ENCODE measurements at places on chromosomes 3 and 15.

DNA sequence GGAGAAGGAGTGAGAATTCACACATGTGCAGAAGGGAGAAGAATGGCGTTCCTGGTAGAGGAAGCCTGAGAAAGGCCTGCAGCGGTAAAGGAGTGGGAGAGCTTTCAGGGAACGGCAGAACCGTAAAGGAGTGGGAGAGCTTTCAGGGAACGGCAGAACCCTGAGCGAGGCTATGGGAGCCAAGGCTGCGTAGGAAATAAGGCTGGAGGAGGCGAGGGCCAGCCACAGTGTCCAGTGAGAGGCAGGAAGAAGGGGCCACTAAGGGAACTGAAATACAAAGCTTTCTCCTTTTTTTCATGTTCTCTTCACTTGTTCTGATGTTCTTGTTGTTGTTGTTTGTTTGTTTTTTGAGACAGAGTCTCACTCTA, 41.6 kb downstream of the GOLGA6L10 start:
- no peak for DNase-seq

- DNase-seq: no peak
Measured at GRCh38 chr3:48985831-48986376, 4.1 kb upstream of the P4HTM start.

GRCh38 chr15:70113304-70113700, 15.6 kb upstream of the TLE3 start:
- no peak for DNase-seq

GRCh38 chr3:47711596-47711995, 70.1 kb downstream of the SMARCC1 start:
- DNase-seq: no peak

DNA sequence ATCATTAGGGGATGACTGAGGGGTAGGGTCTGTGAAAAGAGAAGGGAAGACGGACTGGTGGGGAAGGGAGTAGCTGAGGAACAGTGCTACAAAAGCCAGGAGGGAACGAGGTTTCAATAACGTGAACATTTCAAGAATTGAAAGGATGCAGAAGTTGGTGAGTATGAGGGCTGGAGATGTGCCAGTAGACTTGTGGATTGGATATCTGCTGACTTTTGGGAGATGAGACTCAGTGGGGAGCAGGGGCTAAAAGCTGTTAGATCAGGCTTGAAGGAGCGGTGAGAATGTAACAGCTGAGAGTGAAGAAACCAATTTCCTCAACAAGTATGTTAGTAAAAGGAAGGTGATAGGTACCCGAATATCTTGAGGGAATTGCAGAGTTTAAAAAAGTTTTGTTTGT, 65.2 kb downstream of the GTPBP8 start:
- DNase-seq: no peak

DNA sequence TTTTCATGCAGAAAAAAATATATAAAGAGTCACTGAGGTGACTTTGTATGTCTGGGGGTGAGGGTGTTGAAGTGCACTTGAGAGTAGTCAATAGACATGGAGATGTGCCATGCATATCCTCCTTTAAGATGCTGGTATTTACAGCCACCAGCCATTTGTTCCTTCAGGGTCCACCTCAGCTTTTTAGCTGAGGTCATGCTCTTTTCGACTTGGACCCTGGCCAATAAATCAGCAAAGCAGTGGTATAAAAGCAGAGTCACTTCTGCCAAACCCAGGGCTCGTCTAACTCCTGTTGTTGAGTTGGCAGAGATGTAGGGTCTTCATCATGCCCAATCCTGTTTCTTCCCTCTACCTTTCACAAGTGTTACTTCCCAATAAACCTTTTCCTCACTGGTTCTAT, 75.1 kb upstream of the OSTN start:
- no peak for DNase-seq

DNA sequence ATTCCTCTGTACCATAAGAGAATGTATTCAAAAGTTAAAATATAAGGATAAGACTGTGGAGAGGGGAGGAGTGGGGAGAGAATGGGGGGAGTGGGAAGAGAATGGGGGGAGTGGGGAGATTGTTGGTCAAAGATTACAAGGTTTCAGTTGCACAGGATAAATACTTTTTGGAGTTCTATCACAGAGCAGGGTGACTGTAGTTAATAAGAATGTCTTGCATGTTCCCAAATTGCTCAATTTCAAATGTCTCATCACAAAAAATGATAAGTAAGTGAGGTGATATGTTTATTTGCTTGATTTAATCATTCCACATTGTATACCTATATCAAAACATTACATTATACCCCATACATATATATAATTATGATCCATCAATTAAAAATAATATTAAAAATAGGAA, 23.0 kb upstream of the MEF2A start:
- no peak for DNase-seq

DNA sequence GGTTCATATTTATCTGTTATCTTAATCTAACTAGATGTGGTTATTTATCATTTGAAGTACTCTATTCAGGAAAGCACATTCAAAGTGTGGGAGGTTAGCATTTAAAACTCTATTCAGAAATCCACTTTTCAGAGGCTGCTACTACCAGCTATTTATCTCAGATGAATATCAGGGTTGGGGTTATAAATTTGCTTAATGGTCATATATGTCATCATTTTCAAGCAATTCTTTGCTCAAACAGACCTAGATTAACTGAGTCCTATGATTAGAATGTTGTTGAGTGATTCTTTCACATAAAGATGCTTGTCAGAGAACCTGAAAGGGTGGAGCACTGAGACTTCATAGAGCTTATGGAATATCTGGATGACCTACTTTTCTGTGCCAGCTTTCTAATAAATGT, 436.9 kb upstream of the TGFBR2 start:
- no peak for DNase-seq

DNA sequence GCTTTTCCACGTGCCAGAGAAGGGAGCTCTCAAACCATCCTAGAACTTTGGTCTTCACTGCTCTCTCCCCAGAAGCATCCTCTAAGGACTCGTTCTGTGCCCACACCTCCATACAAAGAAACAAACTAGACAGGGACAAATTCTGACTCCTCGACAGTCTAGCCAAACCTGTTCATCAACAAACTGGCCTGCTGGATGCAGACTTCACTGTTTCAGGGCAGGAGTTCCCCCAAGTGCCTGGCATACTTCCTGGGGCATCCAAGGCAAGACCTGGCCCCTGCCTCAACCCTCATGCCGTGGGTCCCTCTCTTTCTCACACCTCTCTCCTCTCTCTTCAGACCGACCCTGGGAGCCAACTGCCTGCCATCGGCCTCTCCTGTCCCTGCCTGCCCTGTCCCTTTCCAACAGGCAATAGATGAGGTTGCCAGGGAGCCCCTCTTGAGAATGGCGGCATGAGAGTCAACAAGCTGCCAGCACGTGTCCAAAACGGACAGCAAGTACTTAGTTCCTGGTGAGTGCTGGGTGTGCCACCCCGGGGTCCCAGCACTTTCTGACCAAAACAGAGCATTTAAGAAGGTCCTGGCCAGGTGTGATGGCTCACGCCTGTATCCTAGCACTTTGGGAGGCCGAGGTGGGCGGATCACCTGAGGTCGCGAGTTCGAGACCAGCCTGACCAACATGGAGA, 79.1 kb upstream of the HES1 start:
- no peak for DNase-seq

GRCh38 chr3:36701249-36701572, 63.1 kb downstream of the DCLK3 start:
- no peak for DNase-seq

GRCh38 chr3:63954182-63954581, 42.0 kb upstream of the SCAANT1 start:
- no peak for DNase-seq

- no peak for DNase-seq
Measured at GRCh38 chr15:79615754-79616153, 183.6 kb downstream of the MINAR1 start.

GRCh38 chr3:190847436-190847835, 15.1 kb downstream of the GMNC start:
- DNase-seq: no peak

DNA sequence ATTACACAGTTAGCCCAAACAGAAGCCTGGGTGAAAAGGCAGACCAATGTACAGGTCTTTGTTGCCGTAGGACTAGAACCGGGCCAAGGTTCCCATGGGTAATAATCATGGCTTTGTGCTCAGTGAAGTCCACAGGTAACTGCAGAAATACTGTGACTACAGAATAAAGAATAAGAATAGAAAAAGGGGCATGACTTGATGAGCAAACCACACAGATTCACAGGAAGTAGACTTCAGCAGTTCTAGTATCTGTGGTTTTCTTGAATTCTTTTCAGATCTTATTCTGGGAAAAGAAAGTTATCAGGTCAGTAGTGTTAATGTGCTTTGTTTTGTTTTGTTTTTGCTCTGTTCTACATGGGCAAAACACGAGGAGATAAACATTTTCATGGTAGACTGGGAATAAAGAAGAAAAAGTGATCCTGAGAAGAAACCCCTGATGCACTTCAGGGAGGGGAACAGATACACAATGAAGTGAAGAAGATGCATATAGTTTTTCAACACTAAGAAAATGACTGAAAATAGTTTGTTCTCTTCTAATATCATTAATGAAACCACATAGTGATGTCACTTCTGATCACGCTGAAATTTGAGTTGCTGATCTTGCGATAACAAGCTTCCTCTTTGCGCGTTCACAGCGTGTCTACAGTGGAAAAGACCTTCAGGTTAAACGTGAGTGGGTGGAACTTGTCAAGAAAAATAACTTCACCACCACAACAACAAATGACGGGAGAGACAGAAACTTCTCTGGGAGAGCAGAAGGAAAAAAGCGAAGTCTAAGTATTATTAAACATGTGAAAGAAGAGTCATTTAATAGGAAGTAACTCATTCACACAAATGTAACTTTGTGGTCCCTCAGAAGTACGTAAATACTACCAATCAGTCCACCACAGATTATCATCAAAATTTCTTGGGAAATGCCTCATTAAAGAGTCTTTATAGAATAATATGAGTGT, 315.8 kb upstream of the SATB1 start:
- no peak for DNase-seq

- no peak for DNase-seq
Measured at GRCh38 chr15:72155003-72155621, 36.9 kb downstream of the SENP8 start.

- DNase-seq: no peak
Measured at GRCh38 chr3:63232764-63233396, 45.2 kb upstream of the SYNPR start.

DNA sequence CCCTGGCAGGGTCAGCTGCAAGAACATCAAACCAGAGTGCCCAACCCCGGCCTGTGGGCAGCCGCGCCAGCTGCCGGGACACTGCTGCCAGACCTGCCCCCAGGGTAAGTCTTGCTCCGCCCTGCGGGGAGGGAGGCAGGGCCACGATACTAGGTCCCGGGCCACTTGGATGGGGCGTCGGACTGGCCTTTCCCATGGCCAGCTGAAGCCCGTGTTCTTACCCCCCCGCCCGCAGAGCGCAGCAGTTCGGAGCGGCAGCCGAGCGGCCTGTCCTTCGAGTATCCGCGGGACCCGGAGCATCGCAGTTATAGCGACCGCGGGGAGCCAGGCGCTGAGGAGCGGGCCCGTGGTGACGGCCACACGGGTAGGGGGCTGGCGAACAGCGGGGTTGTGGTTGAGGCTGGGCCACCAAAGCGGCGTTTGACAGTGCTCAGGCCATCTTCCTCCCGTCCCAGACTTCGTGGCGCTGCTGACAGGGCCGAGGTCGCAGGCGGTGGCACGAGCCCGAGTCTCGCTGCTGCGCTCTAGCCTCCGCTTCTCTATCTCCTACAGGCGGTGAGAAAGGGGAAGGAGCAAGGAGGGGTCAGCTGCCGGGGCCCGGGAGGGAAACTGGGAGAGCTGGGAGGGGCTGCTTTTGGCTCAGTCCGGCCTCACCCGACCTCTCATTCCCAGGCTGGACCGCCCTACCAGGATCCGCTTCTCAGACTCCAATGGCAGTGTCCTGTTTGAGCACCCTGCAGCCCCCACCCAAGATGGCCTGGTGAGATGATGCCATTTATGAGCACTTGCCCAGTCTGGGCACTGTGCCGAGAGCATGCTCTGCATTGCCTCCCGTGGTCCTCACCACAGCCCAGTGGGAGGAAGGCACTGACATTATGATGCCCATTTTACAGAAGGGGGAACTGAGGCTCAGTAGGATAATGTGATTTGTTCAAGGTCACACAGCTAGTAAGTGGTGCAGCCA, 1.7 kb downstream of the CHRD start:
- DNase-seq: no peak

DNA sequence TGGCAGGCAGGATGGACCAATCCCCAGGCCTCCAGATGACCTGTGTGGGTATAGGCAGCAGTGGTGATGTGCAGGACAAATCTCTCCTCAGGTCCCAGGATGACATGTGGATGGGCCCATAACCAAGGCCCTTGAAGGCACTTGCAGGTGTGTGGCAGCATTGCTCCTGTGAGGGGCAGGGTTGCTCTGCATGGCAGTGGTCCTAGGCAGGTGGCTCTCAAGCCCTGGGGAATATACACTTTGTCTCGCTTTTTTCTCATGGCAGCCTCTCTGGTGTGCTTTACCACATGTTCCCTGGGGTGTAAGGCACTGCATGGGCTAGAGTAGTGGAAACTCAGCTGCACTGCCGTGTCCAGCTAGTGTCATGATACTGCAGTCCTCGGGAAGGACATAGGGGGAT, 503.6 kb downstream of the UNC13C start:
- no peak for DNase-seq

DNA sequence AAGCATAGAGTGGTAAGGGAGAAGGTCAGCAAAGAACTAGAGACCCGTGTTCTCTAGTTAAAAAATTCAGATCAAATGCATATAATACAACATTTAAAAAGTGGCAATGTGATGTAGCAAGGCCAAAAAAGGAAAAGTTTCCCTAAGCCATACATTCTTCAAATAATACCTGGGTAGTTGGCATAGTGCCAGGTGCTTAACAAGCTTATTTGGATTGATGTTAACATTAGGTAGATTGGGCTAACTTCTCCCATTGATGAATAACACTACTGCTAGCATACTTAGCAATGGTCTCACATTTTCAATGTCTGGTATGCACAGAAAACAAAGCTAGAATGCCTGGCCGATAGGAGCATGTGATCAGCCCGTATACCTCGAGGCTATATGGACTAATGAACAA, 283.6 kb upstream of the RARB start:
- no peak for DNase-seq

GRCh38 chr3:74845081-74845480, 230.6 kb upstream of the CNTN3 start:
- no peak for DNase-seq

DNA sequence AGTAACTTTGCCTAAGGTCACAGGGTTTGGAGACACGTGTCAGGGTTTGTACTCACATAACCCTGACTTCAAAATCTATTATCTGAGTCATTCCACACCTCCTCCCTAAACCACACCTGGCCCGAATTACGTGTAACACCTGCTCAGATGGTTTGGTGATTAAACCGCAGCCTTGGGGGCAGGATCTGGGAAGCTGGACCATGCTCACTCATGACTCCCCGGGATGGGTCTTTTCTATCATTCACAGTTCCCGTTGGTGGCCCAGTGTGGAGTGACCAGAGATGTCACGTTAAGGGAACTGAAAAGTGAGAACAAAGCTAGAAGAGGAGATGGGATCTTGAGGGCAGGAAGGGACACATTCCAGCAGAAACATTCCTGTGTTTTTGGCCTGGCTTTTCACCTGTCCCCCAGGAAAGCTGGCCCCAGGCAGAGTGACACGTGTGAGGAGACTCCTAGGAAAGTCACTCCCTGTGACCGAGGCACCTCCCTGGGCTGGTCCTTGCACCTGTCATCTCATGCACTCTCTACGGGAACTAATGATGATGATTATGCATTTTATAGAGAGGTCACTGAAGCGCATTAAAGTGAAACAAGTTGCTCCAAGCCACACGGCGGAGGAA, 75.4 kb upstream of the POMGNT2 start:
- DNase-seq: no peak

- DNase-seq: no peak
Measured at GRCh38 chr15:38589502-38589901, 24.9 kb upstream of the RASGRP1 start.

- no peak for DNase-seq
Measured at GRCh38 chr3:111715911-111716523, 120.9 kb upstream of the ZBED2 start.

Data from stimulated activated CD8-positive, alpha-beta memory T cell treated with anti-CD3 and anti-CD28 coated beads, Interleukin-15, amount 100 ng/mL, for 24 hours (primary cell).